Fibroblast of lung (primary cell): ENCODE measurements at places on chromosomes 12 and 14. TPM values are rescaled to one million over a fixed set of nuclear protein-coding genes. Genes with fewer than 3 reads are reported as not detected.

DNA sequence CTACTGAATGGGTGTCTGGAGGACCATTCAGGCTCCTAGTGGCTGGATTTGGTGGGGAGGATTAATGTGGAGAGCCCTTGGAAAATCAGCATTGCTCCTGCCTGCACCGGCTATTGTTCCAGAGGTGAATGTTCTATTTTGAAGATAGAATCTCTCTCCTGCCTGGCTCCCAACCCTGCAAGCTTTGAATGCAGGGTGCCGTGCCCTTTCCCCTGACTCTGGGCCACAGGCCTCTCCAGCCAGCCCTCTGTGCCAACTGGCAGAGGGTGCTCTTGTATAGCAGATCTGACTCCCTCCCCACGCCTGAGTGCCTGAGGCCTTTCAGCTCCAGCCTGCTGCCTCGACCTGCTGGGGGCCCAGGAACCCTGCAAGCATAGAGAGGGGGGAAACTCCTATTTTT, 106.8 kb downstream of the TMEM260 start:
- DNase-seq, result no peak
- H3K4me1 ChIP-seq, result no peaks in the 10 kb centered on the region
- no peak overlapping the region for H3K4me3 ChIP-seq
- no peak overlapping the region for H3K27ac ChIP-seq

The TAS2R20 gene
- total RNA-seq, result 2.1 and 3.3 TPM in 2 replicates

GRCh38 chr14:104445832-104446381, 133.7 kb upstream of the C14orf180 start:
- H3K27me3 ChIP-seq, result no peaks in the 10 kb centered on the region
- no peaks in the 10 kb centered on the region for H3K36me3 ChIP-seq
- H3K4me3 ChIP-seq, result no peak overlapping the region
- no peak overlapping the region for H3K27ac ChIP-seq
- no peak for DNase-seq

The RNASE3 gene
- total RNA-seq, result not detected in 2 replicates

DNA sequence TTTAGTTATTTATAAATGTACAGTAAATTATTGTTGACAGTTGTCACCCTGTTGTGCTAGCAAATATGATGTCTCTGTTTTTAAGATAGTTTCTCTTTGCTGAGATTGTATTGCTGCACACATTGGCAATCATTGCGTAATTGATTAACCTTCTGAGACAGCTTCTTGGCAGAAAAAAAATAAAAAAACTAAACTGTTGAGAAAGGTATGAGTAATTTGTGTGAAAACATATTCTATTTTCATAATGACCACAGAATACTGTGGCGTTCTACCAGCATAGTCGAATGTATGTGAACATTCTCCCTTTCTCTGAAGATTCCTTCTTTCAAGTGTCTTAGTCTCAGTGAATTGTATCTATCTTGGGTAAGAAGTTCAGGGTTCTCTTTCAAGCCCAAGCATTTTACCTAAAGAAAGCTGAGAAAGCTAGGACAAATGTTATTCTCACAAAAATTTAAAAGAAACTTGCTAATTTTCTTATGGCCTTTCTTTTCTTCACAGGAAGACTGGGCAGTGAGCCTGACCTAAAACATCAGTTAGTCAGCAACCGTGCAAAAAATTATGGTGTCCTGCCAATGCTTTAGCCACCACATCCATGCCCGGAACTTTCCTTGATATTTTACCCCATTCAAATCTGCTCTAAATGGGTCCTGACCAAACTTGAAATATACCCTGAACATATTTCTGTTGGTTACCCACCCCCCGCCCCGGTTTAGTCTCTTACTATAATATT, 69.0 kb upstream of the REP15 start:
- no peaks in the 10 kb centered on the region for H3K36me3 ChIP-seq
- H3K27ac ChIP-seq, result peak overlapping the region; percentile 59
- no peaks in the 10 kb centered on the region for H3K27me3 ChIP-seq
- H3K4me1 ChIP-seq, result peaks cover 17% of the 10 kb centered on the region
- DNase-seq, result peak; percentile 93

GRCh38 chr14:93084866-93085857, 30.6 kb downstream of the ITPK1 start:
- no peak for DNase-seq
- H3K4me3 ChIP-seq, result no peak overlapping the region
- H3K36me3 ChIP-seq, result no peaks in the 10 kb centered on the region
- no peaks in the 10 kb centered on the region for H3K27me3 ChIP-seq
- H3K4me1 ChIP-seq, result no peaks in the 10 kb centered on the region
